ENCODE measurements at places on chromosomes 7 and 10. TPM values are rescaled to one million over a fixed set of nuclear protein-coding genes. Genes with fewer than 3 reads are reported as not detected.

The P4HA1 gene
- total RNA-seq: 58.5 TPM

The WEE2 gene
- not detected for total RNA-seq

- H3K27me3 ChIP-seq: no peaks in the 10 kb centered on the region
- no peak overlapping the region for H3K4me3 ChIP-seq
- no peak overlapping the region for H3K27ac ChIP-seq
Measured at GRCh38 chr7:104653825-104654401, 325.5 kb downstream of the LHFPL3 start.

DNA sequence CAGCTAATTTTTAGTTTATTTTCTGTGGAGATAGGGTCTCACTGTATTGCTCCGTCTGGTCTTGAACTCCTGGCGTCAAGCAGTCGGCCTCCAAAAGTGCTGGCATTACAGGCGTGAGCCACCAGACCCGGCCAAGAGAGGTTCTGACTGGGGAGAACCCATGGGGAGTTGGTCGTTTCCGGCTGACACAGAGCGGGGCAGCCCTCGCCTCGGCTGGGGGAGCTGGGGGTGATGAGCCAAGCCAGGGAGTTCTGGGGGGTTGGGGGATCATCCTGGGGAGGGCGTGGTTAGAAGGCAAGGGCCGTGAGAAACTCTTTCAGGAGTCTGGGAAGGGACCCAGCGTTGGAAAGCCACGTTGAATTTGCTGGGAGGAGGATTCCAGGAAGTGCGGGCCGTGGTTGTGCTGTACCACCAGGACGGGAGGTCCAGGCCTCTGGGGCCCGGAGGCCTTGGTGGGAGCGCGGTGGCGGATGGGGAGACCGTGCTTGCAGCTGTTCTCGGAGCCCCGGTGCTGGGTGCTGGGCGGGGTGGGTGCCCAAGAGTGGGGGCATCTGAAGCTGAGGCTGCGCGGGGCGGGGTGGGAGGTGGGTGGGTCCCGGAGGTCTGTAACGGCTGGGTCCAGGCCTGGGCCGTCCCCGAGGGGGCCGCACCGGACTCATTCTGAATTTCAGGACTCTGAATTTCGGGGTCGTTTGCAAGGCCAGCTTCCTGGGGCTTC lies 8.4 kb upstream of the ZNF853 start:
- no peaks in the 10 kb centered on the region for H3K4me1 ChIP-seq
- no peak for DNase-seq
- no peaks in the 10 kb centered on the region for H3K27me3 ChIP-seq
- H3K36me3 ChIP-seq: no peaks in the 10 kb centered on the region
- no peak overlapping the region for H3K27ac ChIP-seq

GRCh38 chr10:18886102-18886501 lies 162.5 kb upstream of the MALRD1 start:
- H3K4me3 ChIP-seq: no peak overlapping the region
- DNase-seq: no peak
- H3K36me3 ChIP-seq: no peaks in the 10 kb centered on the region
- no peaks in the 10 kb centered on the region for H3K27me3 ChIP-seq

All from Panc1 (cell line).